Smooth muscle cell of the umbilical artery (primary cell): ENCODE measurements at places on chromosomes 7 and 10. TPM values are rescaled to one million over a fixed set of nuclear protein-coding genes. Genes with fewer than 3 reads are reported as not detected.

NKX2-3 gene
- 0.14 and 0.89 TPM in 2 replicates for total RNA-seq

INTS15 gene
- 8.9 and 9.8 TPM in 2 replicates for total RNA-seq

PAX2 gene
- total RNA-seq = not detected in 2 replicates

GRID2IP gene
- total RNA-seq = not detected in 2 replicates

SPDYE2B gene
- not detected in 2 replicates for total RNA-seq

ZNF503 gene
- 6.7 and 7.7 TPM in 2 replicates for total RNA-seq

SLC26A5 gene
- total RNA-seq = not detected in 2 replicates

EN2 gene
- under 0.01 TPM in 1 of 2 replicates, not detected in the other for total RNA-seq

CCDC146 gene
- 1.5 and 2.5 TPM in 2 replicates for total RNA-seq

CRHR2 gene
- not detected in 2 replicates for total RNA-seq

GBX1 gene
- not detected in 2 replicates for total RNA-seq

NCAPG2 gene
- total RNA-seq = 6.2 and 24.4 TPM in 2 replicates

EVX1 gene
- 0.09 TPM in 1 of 2 replicates, not detected in the other for total RNA-seq

RBM20 gene
- 0.18 and 0.59 TPM in 2 replicates for total RNA-seq

CPA4 gene
- 113 and 524 TPM in 2 replicates for total RNA-seq

NT5C2 gene
- total RNA-seq = 48.7 and 70.2 TPM in 2 replicates

ZPBP gene
- not detected in 2 replicates for total RNA-seq

SOSTDC1 gene
- total RNA-seq = under 0.01 and 0.05 TPM in 2 replicates

EGFR gene
- total RNA-seq = 60.3 and 152 TPM in 2 replicates

CALML5 gene
- not detected in 2 replicates for total RNA-seq

FAM25C gene
- not detected in 2 replicates for total RNA-seq

STMP1 gene
- 18.9 and 19.6 TPM in 2 replicates for total RNA-seq

GARIN1A gene
- 0.89 and 1.5 TPM in 2 replicates for total RNA-seq

MRLN gene
- total RNA-seq = not detected in 2 replicates

ICA1 gene
- 0.55 and 1.2 TPM in 2 replicates for total RNA-seq

GPR26 gene
- not detected in 2 replicates for total RNA-seq

FOXP2 gene
- total RNA-seq = 0.92 and 1.2 TPM in 2 replicates

TIMM23 gene
- total RNA-seq = 65.6 and 74.2 TPM in 2 replicates

CPXM2 gene
- total RNA-seq = 3.6 and 6.8 TPM in 2 replicates

LIPF gene
- not detected in 2 replicates for total RNA-seq

ALOX5 gene
- not detected in 2 replicates for total RNA-seq

FAS gene
- total RNA-seq = 74.8 and 97.8 TPM in 2 replicates

PDE6C gene
- total RNA-seq = not detected in 2 replicates

MSS51 gene
- 2.1 and 2.7 TPM in 2 replicates for total RNA-seq

NODAL gene
- total RNA-seq = not detected in 2 replicates

ZNF37A gene
- total RNA-seq = 12.8 and 17.1 TPM in 2 replicates

MSMB gene
- not detected in 2 replicates for total RNA-seq

MYH16 gene
- under 0.01 and 0.32 TPM in 2 replicates for total RNA-seq

MMP21 gene
- total RNA-seq = under 0.01 TPM in 1 of 2 replicates, not detected in the other

UCMA gene
- not detected in 2 replicates for total RNA-seq

GALNT17 gene
- not detected in 2 replicates for total RNA-seq
